ENCODE measurements at places on chromosomes 13 and 19. TPM values are rescaled to one million over a fixed set of nuclear protein-coding genes. Genes with fewer than 3 reads are reported as not detected.

The ATP8A2 gene
- not detected for total RNA-seq

The FBXO27 gene
- total RNA-seq: 443 TPM

- no peak for DNase-seq
These were observed 46.9 kb downstream of the FLT1 start for GRCh38 chr13:28447989-28448388.

The ZNF649 gene
- 4.3 TPM for total RNA-seq

DNA sequence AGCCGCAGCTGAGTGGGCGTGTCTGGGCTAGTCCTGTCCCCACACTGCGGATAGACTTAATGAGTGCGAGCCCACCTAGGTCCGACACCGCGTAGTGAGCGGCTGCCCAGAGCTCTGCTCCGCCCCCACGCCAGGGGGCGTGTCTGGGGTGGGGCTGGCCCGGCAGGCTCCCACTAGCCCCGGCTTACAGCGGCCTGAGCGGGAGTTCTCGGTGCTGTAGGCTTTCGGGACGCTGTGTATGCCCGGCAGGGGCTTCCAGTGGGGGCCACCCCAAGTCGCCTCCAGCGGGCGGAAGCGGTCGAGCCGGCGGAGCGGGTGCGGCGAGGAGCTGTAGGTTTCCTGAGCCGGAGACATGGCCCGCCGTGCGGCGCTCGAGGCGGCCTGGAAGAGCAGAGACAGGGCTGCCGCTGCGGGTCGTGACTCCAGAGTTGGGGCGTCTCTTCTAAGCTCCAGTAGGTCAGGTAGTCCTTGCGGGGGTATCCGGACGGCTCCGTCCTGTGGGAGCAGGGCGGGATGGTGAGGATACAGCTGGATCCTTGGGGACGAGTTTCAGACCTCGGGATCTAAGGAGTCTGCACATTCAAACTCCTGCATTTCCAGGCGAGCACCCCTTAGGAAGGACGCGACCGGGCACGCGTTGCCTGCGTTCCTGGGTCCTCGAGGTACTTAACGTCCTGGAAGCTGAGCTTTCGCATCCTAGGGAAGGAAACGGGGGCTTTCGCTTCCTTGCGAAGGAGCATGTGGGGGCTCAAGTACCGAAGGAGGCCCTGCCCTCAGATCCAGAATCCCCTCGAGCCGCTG lies 1.2 kb downstream of the CGB7 start:
- DNase-seq: no peak

DNA sequence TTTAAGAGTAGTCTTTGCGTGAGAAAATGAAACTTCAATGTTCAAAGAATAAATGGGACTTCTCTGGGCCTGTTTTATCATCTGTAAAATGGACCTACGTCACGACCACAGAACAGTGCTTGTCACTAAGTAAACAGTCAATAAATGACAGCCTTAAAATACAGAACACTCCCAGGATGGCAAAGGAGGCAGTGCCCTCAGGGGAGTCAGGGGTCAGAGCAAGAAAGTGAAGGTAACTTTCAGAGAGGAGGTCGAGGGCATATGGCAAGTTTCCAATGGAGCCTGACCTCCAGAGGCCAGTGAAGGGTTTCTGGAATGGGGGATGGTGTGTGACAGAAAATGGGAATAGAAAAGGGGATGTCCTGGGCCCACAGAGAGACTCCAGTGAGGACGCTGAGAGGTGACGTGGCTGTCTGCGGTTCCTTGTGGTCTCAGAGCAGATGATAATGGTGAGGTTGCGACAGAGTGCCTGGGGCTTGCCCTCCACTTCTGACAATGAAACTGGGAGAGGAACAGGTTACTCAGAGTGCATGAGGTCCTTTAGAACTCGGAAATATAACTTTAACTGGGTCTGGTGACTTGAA lies 91.8 kb downstream of the UBL3 start:
- DNase-seq: no peak

DNA sequence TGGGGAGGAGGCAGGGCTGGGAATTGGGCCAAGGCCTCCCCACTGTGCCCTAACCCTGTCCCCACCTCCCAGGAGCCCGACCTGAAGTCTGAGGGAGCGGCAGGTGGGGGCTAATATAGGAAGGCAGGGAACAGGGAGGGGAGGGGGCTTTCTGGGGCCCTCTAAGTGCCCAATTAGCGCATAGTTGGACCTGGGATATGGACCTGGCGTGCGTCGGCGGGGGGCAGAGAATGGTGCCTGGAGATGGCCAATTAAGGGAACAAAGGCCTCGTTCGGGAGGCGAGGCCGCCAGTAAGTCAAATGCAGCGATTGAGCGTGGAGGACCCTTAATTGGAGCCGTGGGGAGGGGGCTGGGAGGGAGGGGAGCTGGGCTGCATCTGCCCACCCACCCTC lies at the start of gene C19orf85:
Gene C19orf85, minus strand, starts transcription at position 90 of the 393 bp plus-strand sequence. CDS start 197 bp downstream, outside the sequence.
- DNase-seq: no peak

GRCh38 chr13:85408415-85408814 lies 390.8 kb downstream of the SLITRK6 start:
- no peak for DNase-seq

DNA sequence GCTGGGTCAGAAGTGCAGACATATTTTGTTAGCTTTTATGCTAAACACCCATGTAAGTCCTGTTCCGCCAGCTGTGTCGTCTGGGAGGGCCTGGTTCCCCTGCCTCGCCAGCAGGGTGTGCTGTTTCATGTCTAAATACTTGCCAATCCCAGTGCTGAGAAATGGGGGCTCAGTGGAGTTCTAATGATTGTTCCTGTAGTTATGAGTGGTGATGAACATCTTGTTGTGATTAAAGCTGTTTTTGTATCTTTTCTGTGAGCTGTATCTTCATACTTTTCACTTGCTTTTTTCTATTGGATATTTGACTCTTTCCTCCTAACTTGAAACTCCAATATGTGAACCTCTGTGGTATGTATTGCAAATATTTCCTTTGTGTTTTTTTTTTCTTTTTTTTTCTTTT lies 32.7 kb downstream of the KDM4B start:
- peak; percentile 8 for DNase-seq

Data from Panc1 (cell line).